ENCODE measurements at places on chromosomes 11 and 22.

DNA sequence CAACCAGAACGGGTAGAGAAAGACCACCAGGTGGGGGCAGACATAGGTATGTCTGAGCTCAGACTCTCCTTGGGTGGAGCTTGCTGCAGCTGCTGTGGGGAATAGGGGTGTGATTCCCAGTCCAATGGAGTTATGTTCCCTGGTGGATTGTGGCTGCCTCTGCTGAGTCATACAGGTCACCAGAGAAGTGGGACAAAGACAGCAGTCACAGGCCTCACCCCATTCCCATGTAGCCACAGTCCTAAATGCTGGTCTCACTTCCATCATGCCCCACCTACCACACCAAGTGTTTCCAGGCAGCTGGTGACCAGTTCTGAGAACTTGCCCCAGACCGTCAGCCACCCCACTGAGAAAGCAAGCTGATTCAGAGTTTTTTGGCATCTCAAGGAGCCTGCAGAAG, 17.5 kb downstream of the OR52E5 start:
- DNase-seq: no peak

- DNase-seq: no peak
Measured at GRCh38 chr11:127098684-127099083, 98.1 kb upstream of the KIRREL3 start.

DNA sequence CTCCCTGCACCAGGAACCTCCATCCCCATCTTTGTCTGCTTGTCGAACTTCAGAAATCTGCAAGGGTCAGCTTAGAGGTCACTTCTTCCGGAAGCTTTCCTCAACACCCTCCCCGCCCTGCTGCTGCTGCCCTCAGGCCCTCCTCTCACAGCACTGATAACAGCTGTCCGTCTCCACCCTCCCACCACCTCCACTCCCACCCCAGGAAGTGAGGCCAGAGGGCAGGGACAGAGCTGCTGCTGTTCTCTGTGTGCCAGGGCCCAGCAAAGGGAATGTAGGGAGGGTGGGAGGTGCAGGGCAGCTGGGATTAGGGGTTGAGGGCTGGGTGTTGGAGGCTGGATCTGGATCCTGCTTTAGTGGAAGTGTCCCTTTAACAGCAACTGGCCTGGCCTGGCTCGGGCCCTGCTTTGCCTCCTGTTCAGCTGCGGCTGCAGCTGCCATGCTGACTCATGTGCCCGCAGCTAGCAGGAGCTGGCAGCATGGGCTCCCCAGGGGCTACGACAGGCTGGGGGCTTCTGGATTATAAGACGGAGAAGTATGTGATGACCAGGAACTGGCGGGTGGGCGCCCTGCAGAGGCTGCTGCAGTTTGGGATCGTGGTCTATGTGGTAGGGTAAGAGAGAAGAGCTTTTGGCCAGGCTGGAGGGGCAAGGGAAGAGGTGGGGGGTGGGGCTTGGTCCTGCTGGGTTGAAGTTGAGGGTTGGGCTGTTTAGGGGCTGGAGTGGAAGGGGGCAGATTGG, at the start of gene P2RX6:
Gene P2RX6 (plus strand): TSS at position 440 of the 740 bp plus-strand sequence. CDS start 10 bp downstream, at position 450.
- DNase-seq: peak; percentile 53

- DNase-seq: no peak
Measured at GRCh38 chr22:35587447-35587870, 29.7 kb downstream of the MB start.

DNA sequence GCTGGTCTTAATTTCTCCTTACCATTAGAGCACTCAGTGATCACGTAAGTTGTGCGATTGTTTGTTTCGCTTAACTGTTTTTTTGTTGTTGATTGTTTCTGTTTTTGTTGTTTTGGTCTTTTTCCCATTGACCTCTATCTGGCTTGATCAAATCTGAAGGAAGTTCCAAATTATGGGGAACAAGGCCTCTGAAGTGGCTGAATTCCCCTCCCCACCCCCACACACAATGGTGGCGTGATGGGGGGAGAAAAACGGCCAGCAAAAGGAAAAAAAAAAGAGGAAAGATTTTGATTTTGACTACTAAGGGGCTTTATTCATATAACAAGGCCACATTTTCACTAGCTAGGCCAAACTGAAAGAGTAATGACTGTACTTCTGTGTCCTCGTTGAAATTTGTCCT, 53.6 kb downstream of the OSBPL5 start:
- no peak for DNase-seq

DNA sequence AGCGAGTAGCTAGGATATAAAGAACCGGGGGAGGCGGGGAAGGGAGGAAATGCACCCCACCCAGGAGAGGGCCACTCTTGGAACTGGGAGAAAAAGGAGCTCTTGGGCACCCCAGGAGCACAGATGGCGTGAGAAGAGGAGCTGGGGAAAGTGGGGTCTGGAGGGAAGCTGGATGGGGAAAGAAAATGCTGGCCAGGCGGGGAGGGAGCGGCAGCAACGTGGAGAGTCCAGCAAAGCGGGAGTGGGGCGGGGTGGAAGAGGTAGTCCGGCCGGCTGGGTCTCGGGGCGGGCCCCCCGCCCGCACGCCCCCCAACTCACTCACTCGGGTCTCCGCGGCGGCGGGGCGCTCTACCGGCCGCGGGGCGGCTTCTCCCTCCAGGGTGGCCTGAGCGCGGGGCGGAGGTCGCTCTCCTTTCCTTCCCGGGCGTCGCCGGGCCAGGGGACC, 522 bp downstream of the TOB2 start:
- peak; percentile 59 for DNase-seq

DNA sequence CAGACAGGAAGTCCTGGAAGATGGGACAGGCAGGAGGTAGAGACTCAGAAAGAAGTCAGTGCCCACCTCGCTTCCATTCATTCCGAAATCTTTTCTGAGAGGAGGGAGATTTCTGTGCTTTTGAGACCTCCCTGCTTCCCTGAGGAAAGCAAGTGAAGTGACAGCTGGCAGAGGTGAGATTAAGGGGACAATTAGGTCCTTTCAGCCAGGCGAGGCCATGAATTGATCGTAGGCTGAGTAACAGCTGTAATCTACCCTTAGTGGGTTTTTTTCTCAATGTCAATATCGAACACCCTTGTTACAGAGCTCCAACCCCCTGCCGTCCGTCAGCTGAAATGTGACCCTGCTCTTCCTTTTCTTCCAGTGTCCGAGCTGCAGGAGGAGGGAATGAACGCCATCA, 96.0 kb downstream of the PARVA start:
- no peak for DNase-seq

DNA sequence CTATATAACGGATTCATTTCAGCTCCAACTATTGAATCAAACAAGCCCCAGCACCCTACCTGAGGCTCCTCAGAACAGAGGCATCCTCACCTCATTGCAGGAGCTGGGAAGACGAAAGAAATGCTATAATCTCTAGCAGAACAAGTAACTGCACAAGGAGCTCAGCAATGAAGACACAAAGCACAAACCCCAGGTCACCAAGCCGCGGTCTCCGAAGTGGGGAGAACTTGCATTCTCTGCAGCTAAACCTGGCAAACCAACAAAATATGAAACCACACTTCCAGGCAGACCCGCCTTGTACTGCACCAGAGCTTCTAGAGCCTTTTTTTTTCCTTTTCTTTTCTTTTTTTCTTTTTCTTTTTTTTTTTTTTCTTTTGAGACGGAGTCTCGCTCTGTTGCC, 21.8 kb upstream of the CD5 start:
- no peak for DNase-seq

- DNase-seq: peak; percentile 41
Measured at GRCh38 chr22:40479887-40480538, 109.6 kb downstream of the SGSM3 start.

DNA sequence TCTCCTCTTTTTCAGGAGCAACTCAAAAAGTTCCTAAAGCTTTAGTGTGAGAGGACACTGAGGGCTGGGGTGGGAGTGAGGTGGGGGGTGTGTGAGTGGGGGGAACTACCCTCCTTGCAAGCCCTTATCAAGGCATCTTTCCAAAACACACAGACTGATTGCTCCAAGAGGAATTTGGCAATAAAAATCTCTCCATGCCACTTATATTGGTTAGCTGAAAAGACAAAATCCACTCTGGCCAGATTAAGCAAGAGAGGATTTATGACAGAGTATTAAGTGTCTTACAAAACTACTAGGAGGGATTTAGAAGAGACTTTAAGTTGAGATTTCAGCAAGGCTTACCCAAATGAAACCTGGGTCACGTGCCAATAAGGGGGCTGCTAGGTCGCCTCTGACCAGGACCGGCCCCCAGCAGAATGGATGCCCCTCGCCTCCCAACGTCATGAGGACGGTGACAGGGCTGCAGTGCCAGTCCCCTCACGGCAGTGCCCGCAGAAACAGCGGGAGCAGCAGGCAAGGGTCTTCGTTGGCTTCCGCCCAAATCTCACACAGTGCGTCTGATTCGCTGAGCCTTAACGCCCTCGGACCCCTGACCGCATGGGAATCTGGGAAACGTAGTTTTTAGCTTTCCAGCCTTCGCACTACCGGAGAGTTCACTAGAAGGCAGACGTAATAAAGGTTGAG, 22.1 kb upstream of the CTR9 start:
- DNase-seq: peak; percentile 67

GRCh38 chr11:62719302-62719978, 7.8 kb downstream of the HNRNPUL2 start:
- DNase-seq: no peak

DNA sequence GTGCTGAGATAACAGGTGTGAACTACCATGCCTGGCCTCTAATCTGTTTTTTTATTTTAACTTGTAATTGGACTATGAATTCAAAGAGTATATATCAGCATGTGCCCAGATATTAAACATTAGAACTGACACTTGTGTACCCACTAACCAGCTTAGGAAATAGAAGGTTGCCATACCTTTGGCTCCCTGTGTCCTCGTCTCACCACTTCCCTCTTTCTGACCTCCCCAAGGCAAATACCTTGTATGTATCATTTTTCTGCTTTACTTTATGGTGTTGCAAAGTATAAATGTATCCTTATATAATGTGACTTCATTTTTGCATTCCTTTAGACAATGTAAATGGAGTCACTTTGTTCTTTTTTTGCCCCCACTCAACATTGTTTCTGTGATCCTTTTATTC, 9.1 kb downstream of the PPP6R3 start:
- no peak for DNase-seq

DNA sequence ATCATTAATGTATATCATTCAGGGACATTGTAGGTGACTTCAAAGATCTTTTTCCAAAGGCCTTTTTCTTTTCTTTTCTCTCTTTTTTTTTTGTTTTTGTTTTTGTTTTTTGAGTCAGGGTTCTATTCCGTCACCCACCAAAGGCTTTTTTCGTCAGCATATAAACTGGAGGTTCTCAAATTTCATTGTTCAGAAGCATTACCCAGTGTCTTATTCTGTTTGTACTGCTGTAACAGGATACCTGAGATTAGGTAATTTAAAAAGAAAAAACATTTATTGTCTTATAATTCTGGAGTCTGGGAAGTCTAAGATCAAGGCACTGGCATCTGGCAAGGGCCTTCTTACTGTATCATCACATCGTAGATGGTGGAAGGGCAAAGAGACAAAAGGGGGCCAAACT, 6.4 kb upstream of the SYT9 start:
- no peak for DNase-seq

GRCh38 chr11:75471176-75471973, 38.4 kb upstream of the KLHL35 start:
- no peak for DNase-seq

DNA sequence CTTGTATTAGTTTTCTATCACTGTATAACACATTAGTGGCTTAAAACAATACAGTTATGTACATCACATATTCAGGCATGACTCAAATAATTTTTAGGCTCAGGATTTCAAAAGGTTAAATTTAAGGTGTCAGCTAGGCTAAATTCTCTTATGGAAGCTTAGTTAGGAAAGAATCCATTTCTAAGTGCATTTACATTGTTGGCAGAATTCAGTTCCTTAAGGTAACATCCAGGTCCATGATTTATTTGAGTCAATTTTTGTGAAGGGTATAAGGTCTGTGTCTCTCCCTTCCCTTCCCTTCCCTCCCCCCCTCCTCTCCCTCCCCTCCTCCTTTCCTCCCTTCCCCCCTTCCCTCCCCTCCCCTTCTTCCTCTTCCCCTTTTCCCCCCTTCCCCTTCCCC, 399.0 kb upstream of the CNTN5 start:
- DNase-seq: no peak

DNA sequence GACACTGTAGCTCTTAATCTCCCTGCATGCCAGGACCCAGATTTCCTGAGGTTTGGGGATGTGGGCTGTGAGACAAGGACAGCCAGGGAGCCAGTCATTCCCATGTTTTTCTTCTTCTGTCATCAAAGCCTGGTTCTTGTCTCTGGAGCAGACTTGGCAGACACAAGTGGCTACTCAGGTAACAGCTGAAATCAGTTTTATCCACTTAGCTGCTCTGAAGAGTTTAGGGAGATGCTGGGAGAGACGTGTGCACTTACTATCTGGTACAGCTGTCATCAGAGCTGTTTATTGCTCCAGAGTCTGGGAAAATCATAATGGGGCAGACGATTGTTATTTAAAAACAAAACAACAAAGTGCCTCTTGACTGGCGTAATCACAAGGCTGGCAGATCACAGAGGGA, 56.6 kb downstream of the CSNK2A3 start:
- DNase-seq: no peak

GRCh38 chr22:31244046-31244942, 32.2 kb downstream of the LIMK2 start:
- peak; percentile 95 for DNase-seq

GRCh38 chr11:131370090-131370751, at the start of gene NTM:
Gene NTM, plus strand, starts transcription at chr11:131370615.
- DNase-seq: peak; percentile 40

- DNase-seq: peak; percentile 53
Measured at GRCh38 chr22:35684270-35684700, 33.4 kb upstream of the APOL5 start.

DNA sequence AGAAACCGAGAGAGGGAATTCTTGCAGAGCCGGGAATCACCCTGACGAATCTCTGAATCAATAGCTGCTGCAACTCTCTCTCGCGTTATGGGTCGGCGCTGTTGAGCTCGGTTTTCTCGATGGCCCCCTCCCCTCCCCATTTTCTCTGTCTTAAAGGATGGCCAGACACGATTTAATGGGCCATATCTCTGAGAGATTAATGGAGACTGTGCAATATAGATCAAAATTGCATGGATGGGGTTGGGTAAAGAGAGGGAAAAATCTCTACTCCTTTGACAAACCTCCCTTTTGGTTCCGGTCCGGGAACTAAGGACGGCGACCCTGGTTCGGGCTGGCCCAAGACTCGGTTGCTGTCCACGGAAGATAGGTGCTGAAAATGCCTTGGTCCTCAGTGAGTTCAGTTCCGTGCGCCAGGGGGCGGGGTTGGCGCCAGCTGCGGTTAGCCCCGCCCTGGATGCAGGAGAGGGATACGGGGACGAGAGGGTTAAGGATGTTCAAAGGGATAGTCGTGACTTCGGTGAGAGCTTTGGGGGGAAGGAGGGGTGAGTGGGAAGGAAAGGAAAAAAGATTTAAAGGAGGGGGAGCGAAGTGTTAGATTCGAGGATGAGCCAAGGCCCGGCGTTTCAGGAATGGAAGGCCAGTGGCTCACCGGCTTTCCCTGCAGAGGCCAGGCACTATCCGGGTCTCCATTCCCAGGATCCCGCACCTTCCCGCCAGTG, 103.6 kb upstream of the HSD17B12 start:
- peak; percentile 77 for DNase-seq

DNA sequence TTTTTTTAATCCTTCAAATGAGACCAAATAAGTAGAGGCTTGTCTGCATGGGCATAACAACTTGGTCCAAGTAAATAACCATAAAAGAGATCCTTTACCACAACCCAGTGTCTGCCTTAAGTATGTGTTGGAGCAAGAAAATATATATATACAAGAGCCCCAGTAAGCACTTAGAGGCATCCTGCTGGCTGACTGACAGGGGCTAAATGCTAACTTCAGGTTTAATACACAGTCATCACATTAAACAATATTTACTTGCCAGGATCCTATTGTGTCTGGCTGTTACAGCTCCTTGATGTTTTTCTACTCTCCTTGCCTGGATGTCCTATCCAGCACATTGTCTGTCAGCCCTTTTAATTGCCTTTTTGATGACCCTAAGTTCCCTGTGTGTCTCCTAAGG, 37.5 kb upstream of the MMP20 start:
- DNase-seq: no peak

GRCh38 chr11:6489306-6489705, 7.8 kb upstream of the DNHD1 start:
- no peak for DNase-seq
